ENCODE measurements at places on chromosomes 6 and 20. TPM values are rescaled to one million over a fixed set of nuclear protein-coding genes. Genes with fewer than 3 reads are reported as not detected.
A peak's percentile ranks its signal among the peaks of the same experiment; 100 is the strongest.

Gene SOX18
- total RNA-seq, result 0.66 TPM

GRCh38 chr6:32118782-32119628 lies 9.0 kb downstream of the ATF6B start:
- DNase-seq, result peak; percentile 73

GRCh38 chr6:112362812-112363570 lies 15.9 kb downstream of the RFPL4B start:
- DNase-seq, result no peak

DNA sequence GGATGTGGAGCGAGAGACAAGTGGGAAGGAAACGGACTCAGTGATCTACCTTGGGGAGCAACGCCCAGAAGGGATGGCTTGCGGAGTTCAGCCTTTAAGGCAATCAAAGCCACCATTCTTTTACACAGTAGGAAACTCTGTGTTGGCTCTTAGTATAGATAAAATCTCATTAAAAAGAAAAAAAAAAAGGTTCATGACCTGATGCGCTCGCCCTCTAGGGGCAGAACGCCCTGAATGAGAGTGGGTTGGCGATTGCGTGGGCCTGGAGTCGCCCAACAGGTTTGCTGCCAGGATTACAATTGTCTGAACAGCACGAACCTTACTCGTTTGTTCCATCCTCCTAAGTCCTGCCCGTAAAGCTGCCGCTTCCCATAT lies 1.2 kb downstream of the TPD52L1 start:
- no peak for DNase-seq

- no peak for DNase-seq
Measured at GRCh38 chr6:114445846-114446245, 103.0 kb upstream of the HS3ST5 start.

GRCh38 chr20:46979603-46980241 lies 85.1 kb downstream of the EYA2 start:
- no peak for DNase-seq

DNA sequence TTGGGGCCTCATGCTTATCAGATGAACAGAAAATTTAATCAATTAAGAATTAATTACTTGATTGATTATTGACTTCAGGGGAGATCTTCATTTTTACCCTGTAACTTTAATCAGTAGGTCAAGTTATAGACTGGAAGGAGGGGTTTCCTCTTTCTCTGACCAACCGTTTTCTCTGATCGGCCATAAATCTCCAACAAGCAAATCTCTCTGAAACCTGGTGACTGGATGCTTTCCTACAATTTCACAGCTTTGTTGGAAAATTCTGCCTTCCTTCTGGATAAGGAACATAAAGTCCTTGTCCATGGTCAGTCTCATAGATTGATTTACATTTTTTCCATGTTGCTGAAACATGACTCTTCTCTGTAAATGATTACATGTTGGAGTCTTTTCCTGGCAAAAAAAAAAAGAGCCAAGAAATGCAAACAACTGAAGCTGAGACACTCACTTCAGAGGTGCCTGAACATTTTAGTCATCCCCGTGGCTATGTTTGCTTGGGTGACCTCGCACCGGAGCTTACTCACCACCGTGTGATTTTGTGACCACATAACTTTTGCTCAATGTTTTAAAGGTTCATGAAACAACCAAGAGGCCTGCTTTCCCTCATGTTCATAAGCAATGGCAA lies 31.0 kb downstream of the IRF4 start:
- no peak for DNase-seq

- DNase-seq, result no peak
Measured at GRCh38 chr6:2793534-2794151, 28.4 kb downstream of the WRNIP1 start.

DNA sequence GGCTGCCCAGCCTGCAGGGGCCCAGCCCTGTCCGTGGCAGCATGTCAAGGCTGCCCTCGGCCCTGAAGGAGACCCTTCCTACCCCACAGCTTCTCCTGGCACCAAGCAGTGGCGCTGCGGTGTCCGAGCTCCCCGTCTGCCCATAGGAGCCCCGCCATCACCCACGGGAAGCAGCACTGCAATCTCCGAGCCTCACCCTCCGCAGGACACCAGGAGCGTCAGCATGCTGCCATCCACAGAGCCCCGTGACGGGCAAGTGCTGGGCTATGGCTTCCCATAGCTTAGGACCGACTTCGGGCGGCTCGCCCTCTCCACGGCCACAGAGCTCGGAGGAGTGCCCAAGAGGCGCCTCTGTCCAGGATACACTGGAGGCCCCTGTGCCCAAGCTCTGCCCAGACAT lies 25.1 kb downstream of the YTHDF1 start:
- no peak for DNase-seq

Gene CLIC5
- total RNA-seq, result 0.85 TPM

Gene LY86
- total RNA-seq, result 13.4 TPM

Data from thymus (tissue), 14 donors.